Activated naive CD8-positive, alpha-beta T cell treated with anti-CD3 and anti-CD28 coated beads for 36 hours (primary cell): ENCODE measurements at places on chromosomes 5 and 9.

GRCh38 chr5:106874974-106875373 lies 795.8 kb downstream of the EFNA5 start:
- no peak for DNase-seq

DNA sequence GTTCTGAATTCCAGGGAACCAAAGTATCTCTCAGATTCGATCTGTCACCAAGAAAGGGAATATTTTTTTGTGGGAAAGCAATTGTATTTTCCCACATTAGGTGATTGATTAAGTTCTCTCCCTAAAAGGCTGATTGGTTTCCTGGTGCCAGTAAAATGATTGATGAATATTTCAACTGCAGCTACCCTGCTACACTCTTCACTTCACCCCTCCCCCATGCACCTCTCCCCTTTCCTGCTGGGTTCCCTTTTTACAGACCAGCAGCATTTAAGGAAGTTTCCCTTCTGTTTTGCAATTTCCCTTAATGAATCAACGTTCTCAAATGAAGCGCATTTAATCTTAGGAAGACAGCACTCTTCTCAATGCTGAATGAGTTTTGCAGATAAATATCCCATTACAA lies 13.1 kb downstream of the NR6A1 start:
- DNase-seq = no peak

DNA sequence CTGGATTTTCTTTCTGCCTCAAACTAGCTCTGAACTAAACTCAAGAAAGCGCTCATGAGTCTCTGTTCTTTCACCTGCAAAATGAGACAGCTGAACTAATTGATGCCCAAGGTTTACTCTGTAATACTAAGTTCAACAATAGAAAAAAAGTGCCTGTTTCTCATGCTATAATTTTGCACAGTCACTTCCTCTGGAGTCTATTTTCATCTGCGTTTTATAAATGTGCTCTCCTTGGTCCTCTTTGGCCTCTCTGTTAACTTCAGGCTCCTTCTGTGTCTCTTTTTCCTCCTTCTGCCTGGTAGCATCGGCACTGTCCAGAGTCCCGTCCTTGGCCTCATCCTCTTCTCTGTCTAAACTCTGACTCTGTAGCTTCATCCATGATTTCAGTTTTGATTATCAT lies 311.9 kb upstream of the TLE4 start:
- no peak for DNase-seq

- DNase-seq = no peak
These were observed 53.0 kb upstream of the WWC1 start for GRCh38 chr5:168238463-168238862.

GRCh38 chr9:5587024-5587423 lies 41.9 kb upstream of the RIC1 start:
- peak; percentile 36 for DNase-seq

- DNase-seq = no peak
These were observed 205.0 kb upstream of the ACTBL2 start for GRCh38 chr5:57687596-57687995.
